ENCODE measurements at places on chromosomes 13 and 19.

DNA sequence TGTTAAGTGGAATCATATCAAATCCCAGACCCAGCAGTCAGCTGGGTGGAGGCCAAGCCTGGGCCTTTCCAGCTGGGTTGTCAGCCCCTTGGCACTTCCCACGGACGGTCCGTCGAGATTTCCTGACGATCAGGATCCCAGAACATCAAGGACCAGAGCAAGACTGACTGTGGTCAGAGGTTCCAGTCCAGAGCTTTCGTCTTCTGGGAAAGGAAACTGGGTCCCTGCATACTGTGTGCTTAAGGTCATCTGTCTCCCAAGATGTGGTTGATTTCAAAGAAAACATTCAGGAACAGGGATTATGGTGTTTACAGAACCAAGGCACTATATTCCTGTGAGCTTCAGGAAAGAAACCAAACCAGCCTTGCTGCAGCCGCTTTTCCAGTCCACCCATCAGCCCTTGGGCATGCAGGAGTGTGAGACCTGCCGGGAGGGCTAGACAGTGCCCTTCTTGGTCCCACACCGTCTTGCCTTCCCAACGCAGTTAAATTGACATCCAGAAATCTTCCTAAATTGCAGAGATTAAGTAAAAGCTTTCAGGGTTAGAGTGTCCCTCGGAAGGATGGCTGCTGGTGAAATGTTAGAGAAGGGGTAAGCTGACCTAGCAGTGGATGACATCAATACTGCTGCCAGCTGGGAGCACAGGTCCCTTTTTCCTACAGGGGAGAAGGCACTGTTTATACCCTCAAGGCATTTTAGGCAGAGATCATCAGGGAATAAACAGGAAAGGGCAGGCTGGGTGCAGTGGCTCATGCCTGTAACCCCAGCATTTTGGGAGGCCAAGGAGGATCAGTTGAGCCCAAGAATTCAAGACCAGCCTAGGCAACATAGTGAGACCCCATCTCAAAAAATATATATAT, 5.0 kb upstream of the C19orf33 start:
- no peak for DNase-seq

GRCh38 chr13:46759846-46760245, 37.1 kb downstream of the ESD start:
- no peak for DNase-seq

- DNase-seq = no peak
These were observed 1394.1 kb downstream of the PCDH9 start for GRCh38 chr13:65836066-65836465.

- DNase-seq = no peak
These were observed 12.8 kb downstream of the MOB3A start for GRCh38 chr19:2083174-2083854.

DNA sequence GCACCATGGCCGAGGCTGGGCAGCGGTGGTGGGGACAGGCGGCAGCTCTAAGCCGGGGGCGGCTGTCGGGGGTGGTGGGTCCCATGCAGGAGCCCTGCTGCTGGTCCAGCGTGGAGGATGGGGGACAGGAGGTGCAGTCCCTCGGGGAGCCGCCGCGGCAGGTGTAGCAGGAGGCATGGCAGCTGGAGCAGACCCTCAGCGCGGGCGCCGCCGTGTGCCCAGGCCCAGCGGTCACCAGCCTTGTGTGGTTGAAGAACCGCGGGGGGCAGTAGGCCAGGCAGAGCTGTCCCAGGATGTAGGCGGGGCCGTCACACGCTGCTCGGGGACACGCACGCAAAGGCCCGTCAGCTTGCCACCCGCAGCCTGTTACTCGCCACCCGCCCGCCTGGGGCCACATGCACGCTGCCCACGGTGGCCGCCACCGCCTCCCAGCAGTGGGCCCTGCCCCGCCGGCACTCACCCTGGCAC, 2.9 kb upstream of the C19orf25 start:
- DNase-seq = no peak

DNA sequence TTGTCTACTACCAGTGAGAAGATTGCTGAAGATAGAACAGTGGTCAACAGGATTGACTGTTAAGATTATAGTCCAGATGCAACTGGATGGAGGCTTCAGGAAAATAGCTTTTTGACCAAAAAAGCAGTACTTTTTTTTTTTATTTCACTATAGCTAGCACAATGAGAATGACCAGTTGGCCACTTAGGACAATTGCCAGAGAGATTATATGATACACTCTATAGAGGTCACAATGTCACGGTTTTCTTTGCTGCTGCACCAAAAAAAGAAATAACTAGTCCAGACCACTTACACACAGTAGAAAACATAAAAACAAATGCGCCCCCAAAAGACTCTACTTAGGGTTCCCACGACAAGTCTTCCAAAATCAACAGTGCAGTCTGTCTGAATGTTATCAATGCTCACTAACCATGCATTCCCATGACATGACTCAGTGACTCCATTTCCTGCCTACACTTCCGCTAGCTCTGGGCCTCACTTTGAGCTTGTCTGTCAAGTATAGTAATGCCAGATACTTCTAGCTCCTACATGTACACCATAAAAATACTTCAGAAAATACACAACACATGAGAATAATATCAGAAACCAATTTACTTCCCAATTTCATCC, 209.1 kb upstream of the STARD13 start:
- DNase-seq = no peak

- no peak for DNase-seq
These were observed 237.6 kb upstream of the MAB21L1 start for GRCh38 chr13:35714121-35714520.

GRCh38 chr19:48551437-48552302, at the start of gene SULT2B1:
TSS of gene SULT2B1 (plus strand) at chr19:48552172. CDS start at chr19:48552253, 81 bp downstream.
- DNase-seq = no peak

GRCh38 chr13:101915331-101915730, 462.9 kb downstream of the ITGBL1 start:
- DNase-seq = no peak

DNA sequence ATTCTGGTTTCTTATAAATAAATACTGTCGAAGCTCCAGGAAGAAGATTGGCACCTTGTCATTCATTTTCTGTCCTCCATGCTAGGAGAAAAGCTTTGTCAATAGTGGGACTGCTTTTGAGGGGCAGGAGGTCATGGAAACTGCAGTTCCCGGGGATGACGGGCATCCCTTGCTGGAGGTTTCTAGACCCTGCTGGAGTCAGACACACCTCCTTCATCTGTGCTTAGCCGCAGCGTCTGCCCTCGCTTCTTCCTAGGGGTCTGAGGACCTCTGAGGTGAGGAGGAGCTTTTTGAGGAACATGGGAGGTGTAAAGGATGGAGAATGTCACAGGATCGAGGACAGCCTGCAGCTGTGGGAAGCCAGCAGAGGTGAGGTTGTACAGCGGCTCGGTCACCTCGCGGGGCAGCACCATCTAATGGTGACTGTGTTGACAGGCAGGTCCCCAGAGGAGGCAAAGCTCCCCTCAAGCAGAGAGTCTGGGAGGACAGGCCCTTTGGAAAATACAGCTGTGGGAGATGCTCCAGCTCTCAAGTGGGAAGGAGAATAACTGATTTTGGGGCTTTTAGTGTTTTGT, 172.7 kb upstream of the RNF113B start:
- DNase-seq = peak; percentile 28

GRCh38 chr13:104975272-104975671, 1560.2 kb downstream of the EFNB2 start:
- no peak for DNase-seq

GRCh38 chr19:37583340-37583739, 11.3 kb downstream of the ZNF571 start:
- no peak for DNase-seq

- no peak for DNase-seq
These were observed 27.8 kb downstream of the ANKRD10 start for GRCh38 chr13:110886870-110887596.

DNA sequence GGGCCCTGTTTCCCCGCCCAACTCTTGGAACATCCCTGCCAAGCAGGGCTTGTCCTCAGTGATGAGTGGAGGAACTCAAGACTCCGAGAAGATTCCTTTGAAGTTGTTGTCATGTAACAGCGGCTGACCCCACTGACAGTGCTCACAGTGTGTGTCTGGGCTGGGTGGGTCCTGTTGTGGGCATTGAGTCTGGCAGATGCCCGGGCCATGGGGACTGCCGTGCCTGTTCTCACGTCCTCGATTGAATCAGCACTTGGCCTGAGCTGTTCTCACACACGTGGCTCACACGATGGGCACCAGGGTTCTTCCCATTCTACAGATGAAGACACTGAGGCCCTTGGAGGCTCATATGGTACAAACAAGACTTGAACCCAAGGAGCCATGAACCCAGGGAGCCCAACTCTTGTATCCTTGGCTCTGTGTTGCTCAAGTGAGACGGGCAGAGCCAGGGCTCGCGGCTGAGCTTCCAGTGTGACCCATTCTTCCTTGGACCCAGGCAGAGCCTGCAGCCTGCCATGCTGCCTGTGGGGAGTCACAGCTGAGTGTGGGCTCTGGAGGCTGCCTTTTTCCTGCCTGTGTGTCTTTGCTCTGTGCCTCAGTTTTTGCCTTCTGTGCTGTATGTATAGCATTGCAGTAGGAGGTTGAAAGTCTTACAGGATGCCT, 8.6 kb upstream of the EPN1 start:
- no peak for DNase-seq

DNA sequence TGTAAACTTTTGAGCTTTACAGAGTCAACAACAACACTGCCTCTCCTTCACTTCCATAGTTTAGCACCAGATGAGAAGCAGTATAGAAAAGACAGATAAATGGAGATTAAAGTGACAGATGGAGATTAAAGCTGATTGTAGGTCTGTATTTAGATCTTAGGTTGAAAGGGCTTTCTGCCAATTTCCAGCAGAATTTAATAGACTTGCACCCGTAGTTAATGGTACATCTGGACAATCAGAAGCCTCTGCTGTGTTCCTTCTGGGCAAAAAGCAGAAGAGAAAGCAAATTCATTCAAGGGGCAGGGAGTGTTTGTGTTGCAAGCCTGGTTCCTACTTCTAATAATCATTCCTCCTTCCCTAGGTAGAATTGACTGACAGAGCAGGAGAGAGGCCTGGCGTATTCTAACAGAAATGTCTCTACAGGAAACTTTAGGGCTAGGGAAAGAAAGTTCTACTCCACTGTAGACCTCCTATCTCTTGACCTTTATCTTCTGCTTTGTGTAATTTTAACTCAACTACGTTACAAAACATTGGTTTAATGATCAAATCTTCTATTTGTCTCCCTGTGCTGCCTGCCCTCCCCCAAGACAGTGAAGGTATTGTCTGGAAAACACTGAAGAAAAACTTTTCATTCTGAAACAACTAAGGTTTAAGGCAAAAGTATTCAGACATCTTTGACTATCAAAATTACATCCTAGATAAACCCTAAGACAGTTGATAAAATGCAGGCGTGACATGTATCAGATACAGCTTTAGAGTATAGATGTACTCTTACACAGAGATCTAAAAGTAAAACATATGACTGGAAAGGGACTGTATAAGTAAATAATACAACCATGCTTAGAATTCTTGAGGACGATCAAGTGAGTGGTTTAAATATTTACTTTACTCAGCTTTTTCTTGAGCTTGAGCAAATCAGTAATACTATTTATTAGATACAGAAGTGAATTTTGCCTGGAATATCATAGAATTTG, 44.4 kb downstream of the GPC6 start:
- no peak for DNase-seq

- DNase-seq = no peak
These were observed 112.1 kb downstream of the DLEU7 start for GRCh38 chr13:50731400-50731799.

GRCh38 chr19:54480051-54480450, 7.0 kb upstream of the CDC42EP5 start:
- DNase-seq = no peak

DNA sequence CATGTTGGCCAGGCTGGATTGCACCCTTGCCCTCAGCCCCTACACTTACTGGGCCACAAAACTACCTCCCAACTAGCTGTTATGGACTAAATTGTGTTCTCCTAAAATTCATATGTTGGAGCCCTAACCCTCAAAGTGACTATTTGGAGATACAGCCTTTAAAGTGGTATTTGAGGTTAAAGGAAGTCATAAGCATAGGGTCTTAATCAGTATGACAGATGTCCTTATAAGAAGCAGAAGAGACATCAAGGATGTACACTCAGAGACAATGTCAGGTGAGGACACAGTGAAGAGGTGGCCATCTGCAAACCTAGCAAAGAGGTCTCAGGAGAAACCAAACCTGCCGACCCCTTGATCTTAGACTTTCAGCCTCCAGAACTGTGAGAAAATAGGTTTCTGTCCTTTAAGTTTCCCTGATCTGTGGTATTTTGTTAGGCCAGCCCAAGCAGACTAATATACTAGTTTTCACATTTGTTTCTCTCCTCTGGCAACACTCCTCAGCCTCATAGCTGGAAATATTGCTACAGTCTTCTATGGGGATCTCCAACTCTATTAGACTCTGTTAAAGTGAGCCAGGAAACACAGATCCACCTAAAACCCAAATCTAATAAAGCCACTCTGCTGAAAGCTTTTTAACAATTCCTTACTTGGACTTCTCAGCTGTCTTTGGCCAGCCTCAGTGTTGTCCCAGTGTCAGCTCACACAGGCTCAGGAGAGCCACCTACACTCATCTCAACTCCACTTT, 256.5 kb downstream of the TBC1D4 start:
- no peak for DNase-seq

DNA sequence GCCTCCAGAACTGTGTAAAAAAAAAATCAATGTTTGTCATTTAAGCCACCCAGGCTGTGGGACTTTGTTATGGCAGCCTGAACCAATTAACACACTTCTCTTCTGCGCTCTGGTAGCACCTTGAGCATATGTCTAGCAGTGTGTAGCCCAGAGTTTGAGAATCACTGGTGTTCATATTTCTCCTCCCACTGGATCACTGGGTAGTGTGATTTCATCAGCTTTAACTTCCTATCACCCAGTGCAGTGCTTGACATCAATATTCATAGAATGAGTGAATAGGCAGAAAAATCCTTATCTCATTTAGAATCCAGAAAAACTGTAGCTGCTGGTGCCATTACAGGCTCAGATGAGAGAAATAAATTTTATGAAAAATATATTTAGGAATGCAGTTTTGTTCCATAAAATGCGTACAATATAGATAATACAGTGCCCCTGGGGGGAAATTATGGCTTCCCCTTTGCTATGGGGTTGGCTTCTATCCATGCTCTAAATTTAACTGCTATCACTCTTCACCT, 30.7 kb upstream of the WASF3 start:
- no peak for DNase-seq

DNA sequence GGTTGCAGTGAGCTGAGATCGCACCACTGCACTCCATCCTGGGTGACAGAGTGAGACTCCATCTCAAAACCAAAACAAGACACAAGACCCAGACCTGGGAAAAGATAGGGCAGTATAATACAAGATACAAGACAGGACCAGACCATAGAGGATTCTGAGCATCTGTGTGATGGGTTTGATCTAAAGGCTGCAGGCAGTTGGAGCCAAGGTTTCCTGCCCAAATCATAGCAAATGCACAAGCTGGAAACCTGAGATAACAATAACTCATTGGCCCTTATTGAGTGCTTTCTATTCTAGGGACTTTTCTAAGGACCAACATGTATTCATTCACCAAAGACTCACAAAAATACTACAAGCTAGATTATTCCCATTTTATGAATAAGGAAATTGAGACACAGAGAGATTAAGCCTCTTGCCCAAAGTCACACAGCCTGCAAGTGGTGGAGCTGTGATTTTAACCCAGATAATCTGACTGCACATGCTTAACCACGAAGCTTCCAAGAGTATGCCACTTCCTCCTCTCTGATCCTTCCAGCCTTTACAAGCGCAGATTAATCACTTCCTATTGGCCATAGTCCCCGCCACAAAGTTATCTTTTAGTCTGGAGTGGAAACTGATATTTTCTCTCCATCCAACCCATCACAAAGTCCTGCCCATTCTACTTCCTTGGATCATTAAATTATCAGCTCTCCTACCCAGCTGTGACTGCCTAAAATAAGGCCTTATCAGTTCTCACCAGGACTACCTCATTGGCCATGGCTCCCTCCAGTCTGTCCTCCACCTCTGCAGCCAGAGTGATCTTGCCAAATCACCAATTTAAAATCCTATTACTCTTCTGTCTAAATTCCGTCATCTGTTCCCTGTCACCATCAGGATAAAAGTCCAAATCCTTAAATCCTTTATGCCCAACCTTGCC, 147.2 kb downstream of the FLT1 start:
- no peak for DNase-seq
